ENCODE measurements at places on chromosomes 5 and 9. TPM values are rescaled to one million over a fixed set of nuclear protein-coding genes. Genes with fewer than 3 reads are reported as not detected.

C1QTNF2 gene
- 5.1 TPM for total RNA-seq

MYOZ3 gene
- 5.5 TPM for total RNA-seq

FKTN gene
- total RNA-seq = 37.7 TPM

ST8SIA4 gene
- 22.8 TPM for total RNA-seq

IRGM gene
- not detected for total RNA-seq
